Fibroblast of upper back skin (primary cell): ENCODE measurements at places on chromosomes 4 and X.

DNA sequence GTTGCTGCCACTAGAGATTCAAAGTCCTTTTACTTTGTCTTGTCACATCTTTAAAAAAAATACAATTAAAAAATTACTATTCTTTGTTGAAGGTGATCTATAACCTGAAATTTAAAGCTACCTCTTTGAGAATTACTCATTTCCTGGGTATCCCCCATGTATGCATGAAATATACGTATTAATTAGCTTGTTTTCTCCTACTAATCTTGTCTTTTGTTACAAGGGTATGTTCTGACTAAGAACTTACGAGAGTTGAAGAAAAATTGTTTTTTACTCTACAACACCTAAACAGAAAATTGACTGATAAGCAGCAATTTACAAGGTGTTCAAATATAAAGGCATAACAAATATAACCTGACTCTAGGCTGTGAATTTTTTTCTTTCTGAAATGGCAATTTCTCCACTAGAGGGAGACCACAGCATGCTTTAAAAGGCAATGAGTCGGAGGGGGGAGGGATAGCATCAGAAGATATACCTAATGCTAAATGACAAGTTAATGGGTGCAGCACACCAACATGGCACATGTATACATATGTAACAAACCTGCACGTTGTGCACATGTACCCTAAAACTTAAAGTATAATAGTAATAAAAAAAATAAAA lies 249.6 kb downstream of the OPHN1 start:
- peak; percentile 40 for DNase-seq

- DNase-seq, result peak; percentile 4
Observed at GRCh38 chr4:119833611-119834010, 205.0 kb upstream of the PDE5A start.

DNA sequence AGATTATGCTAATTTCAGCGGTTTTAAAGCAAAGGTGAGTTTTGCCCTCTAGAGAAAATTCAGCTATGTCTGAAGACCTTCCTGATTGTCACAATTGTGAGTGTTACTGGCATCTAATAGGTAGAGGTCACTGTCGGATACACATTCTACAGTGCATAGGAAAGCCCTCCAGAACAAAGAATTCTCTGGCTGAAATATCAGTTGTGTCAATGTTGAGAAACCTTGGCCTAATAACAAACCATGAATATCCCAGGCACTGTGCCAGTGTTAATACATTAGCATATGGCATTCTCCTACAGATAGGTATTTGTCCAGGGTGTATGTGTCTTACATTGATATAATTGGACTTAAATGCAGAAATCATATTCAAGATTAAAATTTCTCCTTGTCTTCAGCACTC lies 294.3 kb downstream of the FSTL5 start:
- no peak for DNase-seq

DNA sequence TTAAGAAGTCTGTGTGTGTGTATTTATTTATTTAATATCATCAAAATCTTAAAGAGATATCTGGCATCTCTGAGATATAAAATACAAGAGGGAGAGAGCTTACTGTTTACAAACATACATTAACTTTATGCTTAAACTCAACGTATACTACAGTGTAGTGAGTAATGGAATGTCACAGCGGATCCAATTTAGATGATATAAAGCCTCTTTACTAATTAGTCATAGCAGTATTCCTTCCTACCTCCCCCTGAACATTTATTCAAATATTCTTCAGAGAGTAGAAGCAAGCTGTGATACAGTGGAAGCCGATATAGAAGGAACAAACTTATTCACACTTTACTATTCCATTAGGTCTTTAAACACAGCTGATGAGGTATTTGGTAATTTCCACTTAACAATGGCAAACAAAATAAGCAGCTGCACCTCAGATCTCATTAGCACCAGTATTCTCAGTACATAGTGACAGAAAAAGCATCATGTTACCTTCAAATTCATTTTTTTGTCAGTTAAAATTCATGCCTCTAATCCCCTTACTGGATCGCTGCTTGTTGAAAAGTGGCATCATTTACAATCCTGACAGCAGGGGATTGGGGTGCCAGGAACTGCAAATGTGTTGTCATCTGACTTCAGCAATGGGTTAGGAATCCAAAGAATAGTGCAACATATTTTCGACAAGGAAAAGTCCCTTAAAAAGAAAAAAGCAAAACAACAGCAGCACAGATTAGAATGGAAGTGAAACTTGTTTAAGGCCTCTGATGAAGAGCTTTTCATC lies 658.7 kb upstream of the EPHA5 start:
- DNase-seq, result no peak

GRCh38 chr4:154564311-154564710 lies 1.5 kb downstream of the FGB start:
- DNase-seq, result no peak

DNA sequence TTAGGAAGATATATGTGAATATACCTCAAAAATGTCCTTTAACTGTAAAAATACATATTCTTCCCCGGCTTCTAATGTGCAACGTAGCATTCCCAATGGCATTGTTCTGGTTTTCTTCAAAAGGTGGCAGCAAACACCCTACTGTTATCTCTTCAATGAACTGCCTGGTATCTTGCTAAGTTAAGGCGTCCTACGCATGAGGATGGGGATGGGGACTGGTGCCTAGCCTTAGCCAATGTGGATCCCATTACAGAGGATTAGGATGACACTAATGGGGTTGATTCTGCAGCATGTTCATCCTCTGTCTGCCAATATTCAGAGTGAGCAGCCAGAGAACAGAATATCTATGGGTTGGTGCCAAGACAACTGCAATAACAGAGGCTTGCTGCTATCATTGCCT lies 334.9 kb upstream of the ADGRL3 start:
- peak; percentile 15 for DNase-seq

- DNase-seq, result peak; percentile 62
Observed at GRCh38 chrX:69289046-69289792, 124.0 kb upstream of the PJA1 start.
